ENCODE measurements at places on chromosomes 7 and 10.

DNA sequence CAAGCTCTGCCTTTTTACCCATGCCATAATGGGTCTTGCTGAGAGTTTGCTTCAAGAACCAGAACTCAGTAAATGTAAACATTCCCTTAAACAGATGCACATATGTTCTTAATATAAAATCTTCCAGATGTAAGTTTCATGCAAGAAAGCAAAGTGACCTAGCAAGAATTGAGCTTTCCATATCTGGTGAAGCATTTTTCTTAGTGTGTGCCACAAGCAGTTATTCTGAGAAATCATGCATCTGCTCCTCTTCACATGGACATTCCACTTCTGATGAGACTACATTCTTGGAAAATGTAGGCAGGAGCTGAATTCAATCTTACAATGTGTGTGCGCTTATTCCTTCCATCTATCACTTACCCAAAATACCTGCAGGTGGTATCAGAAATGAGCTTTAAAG is 227.8 kb upstream of the LRRTM3 start:
- DNase-seq = no peak

GRCh38 chr10:47403446-47404318 is 19.6 kb upstream of the ZNF488 start:
- DNase-seq = no peak

GRCh38 chr10:22366771-22367170 is 21.5 kb downstream of the SPAG6 start:
- no peak for DNase-seq

- DNase-seq = no peak
Measured at GRCh38 chr7:44978511-44979366, at the start of gene MYO1G. Gene MYO1G, minus strand, starts transcription at chr7:44979015. Its CDS starts 54 bp downstream, at chr7:44978961.

- no peak for DNase-seq
Measured at GRCh38 chr10:68180490-68180889, 51.4 kb downstream of the ATOH7 start.

DNA sequence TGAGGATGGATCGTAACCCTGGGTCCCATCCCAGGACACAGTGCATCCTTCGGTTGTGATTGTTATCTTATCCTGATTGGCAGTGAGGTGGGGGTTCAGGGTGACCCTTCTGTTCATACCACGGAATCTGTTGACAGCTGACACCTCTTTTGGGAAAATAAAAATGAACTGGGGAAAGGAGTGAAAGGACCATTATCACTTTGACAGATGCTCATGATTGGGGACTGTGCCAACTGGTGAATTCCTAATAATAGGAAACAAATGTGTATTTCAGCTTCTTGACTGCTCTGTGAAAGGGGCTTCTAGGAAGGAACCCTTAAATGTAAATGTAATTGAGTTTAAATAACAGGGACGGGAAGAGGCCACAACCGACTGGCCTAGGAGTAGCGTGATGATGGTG is 65.4 kb downstream of the CELF2 start:
- DNase-seq = no peak

DNA sequence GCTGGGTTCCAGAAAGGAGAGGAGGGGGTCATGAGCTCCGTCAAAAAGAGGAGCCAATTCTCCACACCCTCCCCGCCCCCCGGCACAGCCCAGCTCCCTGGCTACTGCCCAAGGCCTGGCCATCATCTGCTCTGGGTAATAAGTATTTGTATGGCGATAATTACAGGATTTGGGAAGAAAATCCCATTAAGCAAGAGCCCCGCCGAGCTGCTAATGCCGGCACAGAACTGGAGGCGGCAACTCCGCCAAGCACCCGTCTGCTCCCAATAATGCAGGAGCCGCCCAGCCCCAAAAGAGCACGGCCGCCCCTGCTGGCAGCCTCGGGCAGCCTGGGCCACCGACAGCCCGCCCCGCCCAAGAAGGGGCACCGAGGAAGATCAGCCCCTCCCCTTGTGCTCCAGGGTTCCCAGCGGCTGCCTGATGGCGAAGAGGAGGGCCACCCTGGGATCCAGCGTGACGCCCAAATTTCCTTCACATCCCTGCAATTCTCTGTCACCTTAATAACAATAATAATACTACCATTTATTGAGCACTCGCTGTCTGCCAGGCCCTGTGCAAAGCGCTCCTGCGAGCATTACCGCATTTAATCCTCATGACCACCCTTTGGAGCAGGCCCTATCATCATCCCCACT is 5.9 kb downstream of the SLIT1 start:
- peak; percentile 37 for DNase-seq
